ENCODE measurements at places on chromosomes 6 and 20.

GRCh38 chr6:1678201-1678600, 68.5 kb downstream of the FOXC1 start:
- no peak for DNase-seq

- no peak for DNase-seq
Observed at GRCh38 chr20:62557462-62557861, 81.7 kb upstream of the GATA5 start.

DNA sequence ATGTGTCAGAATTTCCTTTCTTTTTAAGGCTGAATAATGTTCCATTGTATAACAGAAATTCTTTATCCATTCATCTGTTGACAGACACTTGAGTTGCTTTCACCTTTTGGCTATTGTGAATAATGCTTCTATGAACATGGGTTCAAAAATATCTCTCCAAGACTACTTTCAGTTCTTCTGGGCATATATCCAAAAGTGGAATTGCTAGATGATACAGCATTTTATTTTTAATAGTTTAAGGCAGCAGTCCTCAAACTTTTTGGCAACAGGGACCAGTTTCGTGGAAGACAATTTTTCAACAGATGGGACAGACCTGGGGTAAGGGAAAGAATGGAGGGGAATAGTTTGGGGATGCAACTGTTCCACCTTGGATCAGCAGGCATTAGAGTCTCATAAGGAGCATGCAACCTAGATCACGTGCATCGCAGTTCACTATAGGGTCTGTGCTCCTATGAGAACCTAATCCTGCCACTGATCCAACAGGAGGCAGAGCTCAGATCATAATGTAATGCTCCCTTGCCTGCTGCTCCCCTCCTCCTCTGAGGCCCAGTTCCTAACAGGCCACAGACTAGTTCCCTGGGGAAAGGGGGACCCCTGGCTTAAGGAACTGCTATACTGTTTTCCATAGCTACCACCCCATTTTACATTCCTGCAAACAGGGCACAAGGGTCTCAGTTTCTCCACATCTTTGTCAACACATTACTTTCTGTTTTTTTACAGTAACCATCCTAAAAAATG, 239.9 kb upstream of the RNF217 start:
- DNase-seq, result no peak

GRCh38 chr6:157967020-157967419, 14.6 kb upstream of the SYNJ2 start:
- no peak for DNase-seq

- DNase-seq, result no peak
Observed at GRCh38 chr6:134413241-134413643, 95.3 kb upstream of the SGK1 start.

DNA sequence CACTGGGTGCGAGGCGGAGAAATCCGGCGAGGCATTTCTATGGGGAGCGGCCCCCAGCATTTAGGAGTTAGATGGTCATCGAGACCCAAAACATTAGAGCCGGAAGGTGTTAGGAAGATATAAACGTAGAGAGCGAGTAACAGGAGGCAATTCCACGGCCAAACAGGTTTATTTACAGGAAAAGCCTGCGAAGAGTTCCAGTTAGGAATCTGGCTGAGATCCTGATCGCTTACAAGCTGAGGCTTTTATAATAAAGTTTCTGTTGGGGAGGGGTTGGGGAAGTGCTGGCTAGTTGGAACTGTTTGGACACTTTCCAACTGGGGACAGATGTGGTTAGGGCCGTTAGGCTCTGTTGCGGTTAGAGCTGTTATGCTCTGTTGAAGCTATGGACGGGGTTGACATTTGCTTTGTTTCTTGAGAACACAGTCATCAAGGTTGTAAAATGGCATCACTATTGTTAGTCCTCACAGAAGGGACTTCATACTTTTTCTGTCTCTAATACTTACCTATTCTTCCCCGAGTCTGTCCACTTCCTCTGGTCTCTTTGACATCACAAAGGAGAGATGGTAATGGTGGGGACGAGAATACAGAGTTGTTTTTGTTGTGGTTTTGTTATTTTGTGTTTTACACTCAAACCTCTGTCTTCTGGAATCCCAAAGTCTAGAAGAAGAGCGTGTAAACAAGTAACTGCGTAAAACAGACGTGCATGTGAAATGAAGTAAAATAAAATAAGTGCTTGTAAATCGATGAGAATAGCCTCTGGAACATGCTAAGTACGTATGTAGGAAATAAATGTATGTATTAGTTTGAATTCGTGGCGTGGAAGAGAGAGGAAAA, 554 bp upstream of the ZSCAN31 start:
- no peak for DNase-seq

DNA sequence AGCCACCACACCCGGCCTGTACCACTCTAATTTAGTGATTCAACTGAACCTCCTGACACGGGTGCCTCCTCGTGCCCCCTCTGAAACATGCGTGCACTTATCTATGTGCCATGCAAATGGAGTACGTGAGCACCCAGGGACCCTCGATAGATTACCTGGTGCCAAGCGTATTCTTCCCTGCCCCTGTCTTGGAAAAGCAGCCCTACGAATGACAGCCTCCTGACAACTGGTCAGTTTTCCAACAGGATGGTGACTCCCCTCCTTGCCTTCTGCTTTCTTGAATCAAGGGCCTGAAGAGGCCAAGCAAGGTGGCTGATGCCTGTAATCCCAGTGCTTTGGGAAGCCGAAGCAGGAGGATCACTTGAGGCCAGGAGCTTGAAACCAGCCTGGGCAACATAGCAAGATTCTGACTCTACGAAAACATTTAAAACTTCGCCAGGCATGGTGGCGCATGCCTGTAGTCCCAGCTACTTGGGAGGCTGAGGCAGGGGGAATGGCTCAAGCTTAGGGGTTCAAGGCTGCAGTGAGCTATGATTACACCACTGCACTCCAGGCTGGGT, 25.4 kb upstream of the SYNJ2 start:
- DNase-seq, result no peak

- no peak for DNase-seq
Observed at GRCh38 chr6:151100326-151100725, 139.4 kb upstream of the AKAP12 start.

DNA sequence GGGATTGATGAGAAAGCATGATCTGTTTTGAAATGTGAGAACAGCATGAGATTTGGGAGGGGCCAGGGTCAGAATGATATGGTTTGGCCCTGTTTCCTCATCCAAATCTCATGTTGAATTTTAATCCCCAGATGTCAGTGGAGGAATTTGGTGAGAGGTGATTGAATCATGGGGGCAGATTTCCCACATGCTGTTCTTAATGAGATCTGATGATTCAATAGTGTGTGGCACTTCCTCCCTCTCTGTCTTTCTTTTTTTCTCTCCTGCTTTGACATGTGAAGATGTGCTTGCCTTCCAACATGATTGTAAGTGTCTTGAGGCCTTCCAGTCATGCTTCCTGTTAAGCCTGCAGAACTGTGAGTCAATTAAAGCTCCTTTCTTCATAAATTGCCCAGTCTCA, 1060.3 kb upstream of the CITED2 start:
- DNase-seq, result no peak

- DNase-seq, result no peak
Observed at GRCh38 chr6:107264357-107264840, 149.1 kb upstream of the BEND3 start.

DNA sequence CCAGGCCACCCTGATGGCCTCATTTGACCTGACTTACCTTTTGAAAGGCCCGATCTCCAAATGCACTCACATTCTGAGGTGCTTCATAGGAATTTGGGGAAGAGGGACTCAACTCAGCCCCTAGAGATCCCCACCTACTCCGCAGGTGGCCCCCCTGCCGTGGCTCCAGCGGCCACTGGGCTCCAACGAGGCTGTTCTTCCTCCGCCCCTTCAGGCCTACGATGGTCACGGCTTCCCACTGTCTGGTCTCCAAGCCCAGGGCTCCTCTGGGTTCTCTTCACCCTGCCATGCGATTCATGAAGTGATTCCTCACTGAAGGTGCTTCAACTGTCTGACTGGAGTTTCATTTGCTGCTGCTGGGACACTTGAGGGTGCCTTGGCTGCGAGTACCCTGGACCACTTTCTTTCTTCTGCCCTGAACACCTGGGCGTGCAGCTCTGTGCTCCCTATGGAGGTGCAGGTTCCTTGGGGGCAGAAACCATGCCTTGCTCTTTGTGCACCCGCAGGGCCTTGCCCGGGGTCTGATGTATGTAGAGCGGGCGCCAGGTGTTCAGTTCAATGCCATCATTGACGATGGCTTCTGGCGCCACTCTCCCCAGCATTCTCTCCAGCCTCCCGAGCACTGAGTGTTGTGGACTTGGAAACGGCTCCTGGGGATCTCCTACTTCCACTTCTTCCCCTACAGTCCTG, 10.0 kb upstream of the DUSP22 start:
- DNase-seq, result no peak

DNA sequence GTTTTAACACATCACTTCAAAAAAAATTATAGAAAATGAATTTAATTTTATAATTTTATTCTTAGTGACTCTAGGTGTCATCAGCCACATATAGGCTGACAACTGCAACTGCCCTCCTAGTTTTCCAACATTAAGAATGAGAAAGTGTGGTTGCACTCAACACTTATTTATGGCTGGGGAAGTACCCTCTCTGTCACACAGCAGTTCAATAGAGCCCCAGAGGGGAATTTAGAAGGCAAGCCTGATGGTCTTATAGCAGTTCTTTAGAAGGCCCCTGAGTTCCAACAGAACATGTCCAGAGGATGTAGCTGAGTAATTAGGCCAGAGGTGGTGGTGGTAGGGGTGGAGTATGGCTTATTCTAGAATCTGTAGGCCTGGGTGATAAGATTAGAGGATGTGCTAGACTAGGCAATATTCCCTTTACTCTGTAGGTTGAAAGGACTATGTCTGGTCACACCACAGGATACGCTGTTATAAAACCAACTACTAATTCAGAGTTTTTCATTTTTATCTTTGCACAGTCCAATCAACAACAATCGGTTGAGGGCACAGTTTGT, 226.5 kb upstream of the CITED2 start:
- DNase-seq, result no peak

DNA sequence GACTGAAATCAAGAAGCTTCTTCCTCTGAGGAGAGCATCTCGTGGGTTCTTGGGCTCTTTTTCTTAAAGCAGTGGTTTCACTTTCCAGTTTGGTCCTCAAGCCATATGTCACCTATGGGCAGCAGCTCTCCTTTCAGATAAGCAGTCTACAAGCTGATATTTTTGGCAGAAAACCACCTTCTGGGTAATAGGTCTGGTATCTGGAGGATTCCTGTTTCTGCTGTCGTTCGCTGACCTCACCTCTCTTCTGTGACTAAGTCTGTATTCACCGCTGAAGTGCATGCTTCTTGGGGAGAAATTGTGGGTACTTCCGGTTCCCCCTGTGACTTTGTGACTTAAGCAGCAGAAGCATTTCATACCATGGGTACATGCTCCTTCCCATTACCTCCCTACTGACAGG, 193.6 kb downstream of the EDN1 start:
- no peak for DNase-seq
